ENCODE measurements at places on chromosomes 1 and 21. TPM values are rescaled to one million over a fixed set of nuclear protein-coding genes. Genes with fewer than 3 reads are reported as not detected.

DNA sequence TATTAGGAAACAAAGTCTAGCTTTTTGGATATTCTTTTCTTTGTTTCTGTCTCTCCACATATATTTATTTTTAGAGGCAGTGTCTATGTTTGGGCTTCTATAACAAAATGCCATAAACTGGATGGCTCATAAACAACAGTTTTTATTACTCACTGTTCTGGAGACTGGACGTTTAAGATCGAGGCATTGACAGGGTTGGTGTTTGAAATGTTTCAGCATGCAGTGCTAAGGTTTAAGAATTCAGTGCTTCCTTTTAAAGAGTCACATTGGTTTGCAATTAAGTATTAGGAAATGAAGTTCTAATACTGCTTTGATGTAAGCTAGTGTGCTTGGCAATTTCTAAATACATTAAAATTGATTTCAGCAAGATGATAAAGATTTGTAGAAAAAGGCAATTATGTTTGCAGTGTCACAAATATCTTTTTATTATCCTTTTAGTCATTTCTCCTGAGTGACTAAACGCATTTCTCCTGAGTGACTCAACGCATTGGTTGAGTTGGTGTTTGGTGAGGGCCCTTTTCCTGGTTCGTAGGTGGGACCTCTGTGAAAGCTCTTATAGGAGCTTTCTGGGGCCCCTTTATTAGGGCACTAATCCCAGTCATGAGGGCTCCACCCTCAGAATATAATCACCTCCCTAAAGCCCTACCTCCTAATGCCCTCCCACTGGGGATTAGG is 317.0 kb downstream of the USP25 start:
- H3K36me3 ChIP-seq = no peaks in the 10 kb centered on the region
- H3K27ac ChIP-seq = no peak overlapping the region
- no peaks in the 10 kb centered on the region for H3K4me1 ChIP-seq

DNA sequence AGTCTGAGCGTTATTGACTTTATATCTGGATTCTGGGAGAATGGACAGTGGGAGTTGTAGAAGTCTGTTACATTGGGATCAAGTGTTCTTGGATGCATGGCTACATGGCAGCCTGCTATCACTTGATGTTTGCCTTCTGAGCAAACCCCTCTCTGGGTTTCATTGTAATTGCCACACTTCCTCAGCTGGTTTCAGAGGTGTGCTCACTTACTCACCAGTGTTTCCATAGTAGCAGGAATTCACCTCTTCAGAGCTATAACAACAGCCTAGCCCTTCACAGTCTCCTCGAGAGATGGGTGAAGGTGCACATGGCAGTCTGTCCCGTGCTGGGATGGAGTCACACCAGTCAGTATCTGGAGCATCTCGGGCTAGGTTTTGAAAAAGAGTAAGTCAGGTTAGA is 2.6 kb downstream of the ZP4 start:
- no peak overlapping the region for H3K27ac ChIP-seq
- no peak for DNase-seq
- H3K27me3 ChIP-seq = no peaks in the 10 kb centered on the region
- no peaks in the 10 kb centered on the region for H3K36me3 ChIP-seq
- no peak overlapping the region for H3K4me3 ChIP-seq

DNA sequence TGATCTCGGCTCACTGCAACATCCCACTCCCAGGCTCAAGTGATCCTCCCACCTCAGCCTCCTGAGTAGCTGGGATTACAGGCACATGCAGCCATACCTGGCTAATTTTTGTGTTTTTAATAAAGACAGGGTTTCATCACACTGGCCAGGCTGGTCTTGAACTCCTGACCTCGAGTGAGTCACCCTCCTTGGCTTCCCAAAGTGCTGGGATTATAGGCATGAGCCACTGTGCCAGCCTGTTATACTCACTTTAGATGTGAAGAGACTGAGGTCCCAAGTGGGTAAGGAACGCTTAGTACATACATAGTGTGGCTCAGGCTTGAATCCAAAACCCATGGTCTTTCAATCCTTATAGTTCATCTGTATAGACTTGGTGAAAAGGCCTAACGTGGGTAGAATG is 63.7 kb upstream of the EPS8L3 start:
- H3K27me3 ChIP-seq = no peaks in the 10 kb centered on the region
- H3K4me3 ChIP-seq = no peak overlapping the region
- DNase-seq = no peak
- H3K27ac ChIP-seq = no peak overlapping the region
- no peaks in the 10 kb centered on the region for H3K36me3 ChIP-seq

DNA sequence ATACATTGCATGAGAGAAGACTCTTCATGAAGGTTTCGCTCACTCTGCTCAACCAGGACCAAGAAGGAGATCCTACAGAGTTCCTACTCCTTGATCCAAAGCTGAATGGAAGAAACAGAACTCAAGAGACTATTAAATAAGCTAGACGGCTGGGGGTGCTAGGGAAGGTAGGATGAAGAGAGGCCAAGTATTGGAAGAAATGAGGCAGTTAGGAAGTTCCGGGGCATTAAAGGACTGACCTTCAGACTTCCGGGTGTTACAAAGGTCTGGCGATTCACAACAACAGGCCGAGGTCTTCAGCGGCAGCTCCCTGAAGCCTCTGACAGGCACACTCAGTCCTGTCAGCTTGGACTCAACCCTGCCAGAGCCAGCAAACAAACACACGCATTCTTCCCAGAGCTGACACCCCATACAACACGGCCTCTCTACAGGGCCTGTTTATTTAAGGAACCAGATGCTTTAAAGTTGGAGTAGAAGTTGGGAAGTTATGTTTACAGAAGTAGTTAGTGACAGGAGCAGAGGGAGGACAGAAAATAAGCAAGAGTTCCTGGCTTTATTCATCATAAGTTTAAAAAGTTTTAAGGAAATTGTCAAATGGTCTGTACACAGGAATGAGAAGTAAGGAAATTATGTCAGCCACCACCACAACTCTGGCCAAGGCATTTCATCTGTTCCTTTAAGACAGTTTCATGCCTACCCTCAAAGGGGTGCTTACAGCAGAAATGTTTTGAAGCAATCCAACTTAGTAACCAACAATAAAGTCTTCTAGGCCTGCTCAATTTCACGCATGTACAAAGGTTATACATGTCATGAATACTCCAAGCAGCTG is 4.7 kb downstream of the SORT1 start:
- H3K27ac ChIP-seq = no peak overlapping the region
- H3K4me3 ChIP-seq = no peak overlapping the region
- peaks cover 16% of the 10 kb centered on the region for H3K4me1 ChIP-seq
- no peak for DNase-seq
- no peaks in the 10 kb centered on the region for H3K36me3 ChIP-seq
- peaks cover 50% of the 10 kb centered on the region for H3K27me3 ChIP-seq

DNA sequence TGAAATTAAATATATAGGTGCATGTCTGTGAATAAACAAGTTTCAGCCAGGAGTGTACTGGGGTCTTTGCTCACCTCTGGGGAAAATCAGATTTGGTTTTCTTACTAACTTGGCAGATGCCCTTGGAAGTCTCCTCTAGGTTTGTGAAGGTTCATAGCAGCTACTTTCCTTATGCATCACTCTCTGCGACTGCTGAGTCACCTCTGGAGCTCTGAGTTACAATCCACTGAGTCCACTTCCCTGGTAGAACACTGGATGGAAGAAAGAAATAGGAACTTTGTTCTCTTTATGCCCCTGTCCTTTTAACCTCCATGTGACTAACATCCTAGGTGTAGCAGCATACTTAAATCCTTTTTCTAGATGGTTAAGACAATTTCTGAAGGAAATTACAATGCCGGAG is 4.4 kb upstream of the FASLG start:
- peaks cover 43% of the 10 kb centered on the region for H3K27me3 ChIP-seq
- no peak overlapping the region for H3K4me3 ChIP-seq
- H3K36me3 ChIP-seq = peaks cover 3% of the 10 kb centered on the region
- H3K27ac ChIP-seq = no peak overlapping the region
- DNase-seq = no peak
- H3K4me1 ChIP-seq = peaks cover 39% of the 10 kb centered on the region

GRCh38 chr21:38619992-38620479 is 121.8 kb upstream of the ERG start:
- H3K4me3 ChIP-seq = no peak overlapping the region
- no peak for DNase-seq
- no peaks in the 10 kb centered on the region for H3K4me1 ChIP-seq
- no peaks in the 10 kb centered on the region for H3K36me3 ChIP-seq
- H3K27me3 ChIP-seq = no peaks in the 10 kb centered on the region

DNA sequence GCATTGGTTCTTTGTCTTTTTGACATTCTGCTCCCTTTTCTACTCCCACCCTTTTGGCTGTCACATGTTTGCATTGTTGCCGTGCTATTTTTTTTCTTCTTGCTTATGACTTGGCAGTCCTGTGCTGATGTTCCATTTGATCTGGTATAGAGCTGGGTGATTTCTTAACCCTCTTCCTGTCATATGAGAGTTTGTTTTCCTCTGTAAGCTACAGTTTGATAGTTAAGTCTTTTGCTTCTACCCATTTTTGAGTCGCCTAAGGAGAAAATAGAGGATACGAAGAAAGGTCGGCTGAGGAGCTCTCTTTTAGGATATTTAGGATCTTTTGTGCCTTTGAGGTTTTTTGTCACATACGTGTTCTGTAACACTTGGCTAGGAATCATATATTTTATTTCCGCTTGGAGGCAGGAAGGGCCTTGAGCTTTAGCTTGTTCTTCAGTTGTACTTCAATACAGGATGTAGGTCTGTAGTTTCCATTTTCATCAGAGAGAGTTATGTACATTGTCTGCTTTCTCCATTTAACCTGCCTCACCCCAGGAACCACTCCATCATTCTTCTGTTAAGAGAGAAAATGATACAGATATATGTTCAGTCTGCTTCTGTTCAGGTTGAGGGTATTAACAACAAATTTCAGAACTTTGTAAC is 150.7 kb downstream of the BACH1 start:
- H3K4me3 ChIP-seq = peak overlapping the region; percentile 68
- peak overlapping the region; percentile 95 for H3K27ac ChIP-seq
- peaks cover 32% of the 10 kb centered on the region for H3K36me3 ChIP-seq
- peaks cover 20% of the 10 kb centered on the region for H3K4me1 ChIP-seq
- DNase-seq = no peak

- H3K27me3 ChIP-seq = no peaks in the 10 kb centered on the region
- H3K27ac ChIP-seq = no peak overlapping the region
- no peak overlapping the region for H3K4me3 ChIP-seq
- no peak for DNase-seq
- no peaks in the 10 kb centered on the region for H3K4me1 ChIP-seq
These were observed 67.5 kb downstream of the DISC1 start for GRCh38 chr1:231694075-231694431.

Gene DNASE2B
- total RNA-seq = not detected

Gene DMBX1
- total RNA-seq = not detected

Gene GBP1
- 141 TPM for total RNA-seq

Gene KRTAP13-2
- not detected for total RNA-seq

Measured in activated naive CD8-positive, alpha-beta T cell treated with anti-CD3 and anti-CD28 coated beads for 36 hours (primary cell).